IMR-90 (cell line): ENCODE measurements at places on chromosomes 3 and 15. TPM values are rescaled to one million over a fixed set of nuclear protein-coding genes. Genes with fewer than 3 reads are reported as not detected.

Gene CHRNA3
- not detected in 2 replicates for total RNA-seq

DNA sequence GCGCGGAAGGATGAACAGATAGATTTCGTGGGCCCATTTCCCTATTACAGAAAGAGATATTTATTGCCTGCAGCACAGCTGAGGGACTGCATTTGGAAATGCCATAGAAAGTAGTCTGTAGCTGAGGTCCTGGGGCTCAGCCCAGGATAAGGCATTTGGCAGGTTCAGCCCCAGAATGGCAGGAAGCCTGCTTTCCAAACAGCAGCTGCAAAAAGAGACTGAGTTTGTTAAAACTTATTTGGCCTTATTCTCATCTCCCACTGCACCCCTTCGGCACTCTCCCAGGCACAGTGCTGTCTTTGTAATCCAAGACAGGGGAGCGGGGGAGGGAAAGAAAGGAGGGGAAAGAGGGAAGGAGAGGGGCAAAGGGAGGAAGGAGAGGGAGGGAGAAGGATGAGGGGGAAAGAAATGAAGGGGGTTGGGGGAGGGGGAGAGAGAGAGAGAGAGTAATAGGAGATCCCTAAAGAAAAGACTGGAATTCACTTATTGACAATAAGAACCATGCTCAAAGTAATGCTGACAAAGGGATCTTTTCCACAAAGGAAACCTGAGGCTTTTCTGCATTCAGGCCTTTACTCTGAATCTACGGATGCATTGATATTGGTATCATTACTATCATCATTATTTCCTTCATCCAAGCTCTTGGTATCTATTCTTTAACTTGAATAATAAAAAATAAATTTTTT is 94.0 kb upstream of the LRRN1 start:
- DNase-seq = no peak

DNA sequence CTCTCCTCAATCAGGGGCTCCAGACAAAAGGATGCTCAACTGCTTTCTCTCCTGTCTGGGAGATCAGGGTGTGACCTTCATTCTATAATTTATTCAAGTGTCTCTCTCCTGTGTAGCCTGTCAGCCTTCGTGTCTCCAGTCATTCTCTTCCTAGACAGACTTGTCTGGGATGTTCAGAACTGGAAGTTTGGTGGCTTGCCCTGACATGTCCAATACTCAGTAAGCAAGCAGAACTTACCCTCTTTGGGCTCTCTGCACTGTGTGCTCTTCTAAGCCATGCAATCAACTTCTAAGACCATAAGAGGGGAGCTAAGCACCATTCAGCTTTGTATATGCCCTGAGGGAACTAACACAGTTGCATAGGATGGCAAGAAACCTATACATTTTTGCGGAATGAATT is 14.1 kb downstream of the ACKR2 start:
- peak; percentile 11 for DNase-seq

Gene PPP1R14D
- not detected in 2 replicates for total RNA-seq

Gene CASR
- not detected in 2 replicates for total RNA-seq

DNA sequence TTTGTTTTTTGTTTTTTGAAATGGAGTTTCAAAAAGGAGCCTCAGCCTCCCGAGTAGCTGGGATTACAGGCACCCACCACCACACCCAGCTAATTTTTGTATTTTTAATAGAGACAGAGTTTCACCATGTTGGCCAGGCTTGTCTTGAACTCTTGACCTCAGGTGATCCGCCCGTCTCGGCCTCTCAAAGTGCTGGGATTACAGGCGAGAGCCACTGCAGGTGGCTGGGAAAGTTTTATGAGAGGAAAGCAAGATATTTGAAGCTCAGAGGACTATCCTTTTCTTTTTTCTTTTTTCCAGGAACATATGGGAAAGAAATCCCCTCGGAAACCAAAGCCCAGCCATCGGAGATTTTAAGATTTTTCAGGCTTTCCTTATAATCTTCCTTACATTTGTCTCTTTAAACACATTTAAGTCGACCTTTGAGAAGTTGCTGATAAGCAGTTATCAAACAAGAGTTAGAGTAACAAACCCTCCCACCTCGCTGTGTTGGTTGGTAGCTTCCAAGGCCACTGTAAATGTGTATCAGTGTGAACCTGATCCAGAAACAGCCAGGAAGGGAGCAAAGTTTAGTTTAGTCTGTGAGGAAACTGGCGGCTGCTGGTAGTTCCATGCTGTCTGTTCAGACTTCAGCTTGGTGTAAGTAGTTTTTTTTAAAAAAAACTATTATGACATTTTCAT is 34.5 kb upstream of the MAP3K13 start:
- no peak for DNase-seq

Gene STT3B
- total RNA-seq = 86.4 and 143 TPM in 2 replicates

Gene KNL1
- total RNA-seq = 25.1 and 32.5 TPM in 2 replicates

Gene DCP1A
- 18.6 and 30.1 TPM in 2 replicates for total RNA-seq

Gene NDUFB5
- 17.2 and 40.0 TPM in 2 replicates for total RNA-seq

DNA sequence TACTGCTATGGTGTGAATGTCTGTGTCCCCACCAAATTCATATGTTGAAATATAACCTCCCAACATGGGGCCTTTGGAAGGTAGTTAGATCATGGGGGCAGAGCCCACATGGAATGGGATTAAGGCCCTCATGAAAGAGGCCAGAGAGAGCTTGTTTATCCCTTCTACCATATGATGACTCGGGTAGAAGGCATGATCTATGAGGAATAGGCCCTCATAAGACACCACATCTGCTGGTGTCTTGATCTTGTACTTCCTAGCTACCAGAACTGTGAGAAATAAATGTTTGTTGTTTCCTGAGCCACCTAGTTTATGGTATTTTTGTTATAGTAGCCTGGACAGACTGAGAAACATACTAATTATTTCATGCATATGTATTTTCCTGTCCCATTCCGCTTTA is 51.9 kb downstream of the WWTR1 start:
- peak; percentile 85 for DNase-seq

GRCh38 chr3:4906107-4906621 is 73.1 kb upstream of the BHLHE40 start:
- peak; percentile 36 for DNase-seq

Gene GP9
- total RNA-seq = not detected in 2 replicates

- peak; percentile 52 for DNase-seq
Observed at GRCh38 chr3:64417816-64418215, 192.6 kb upstream of the PRICKLE2 start.

DNA sequence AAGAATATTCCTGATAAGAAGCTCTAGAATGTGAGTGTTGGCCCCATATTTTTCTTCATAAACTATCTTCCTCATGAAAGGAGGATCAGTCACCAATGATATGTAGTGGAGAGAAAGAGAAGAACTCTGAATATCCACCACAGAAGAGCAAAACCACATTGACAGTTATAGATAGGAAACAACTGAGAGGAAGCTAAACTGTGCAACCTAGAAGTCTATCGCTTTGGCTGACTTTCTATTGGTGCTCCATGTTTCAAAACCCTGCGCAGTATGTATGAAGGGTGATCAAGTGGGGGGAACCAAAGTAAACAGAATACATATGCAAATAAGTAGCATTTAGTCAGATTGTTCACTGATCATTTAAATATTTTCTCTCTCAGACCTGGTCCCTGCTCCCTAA is 41.0 kb upstream of the ZNF280D start:
- DNase-seq = no peak

GRCh38 chr3:136728473-136728872 is 23.7 kb downstream of the STAG1 start:
- DNase-seq = no peak

DNA sequence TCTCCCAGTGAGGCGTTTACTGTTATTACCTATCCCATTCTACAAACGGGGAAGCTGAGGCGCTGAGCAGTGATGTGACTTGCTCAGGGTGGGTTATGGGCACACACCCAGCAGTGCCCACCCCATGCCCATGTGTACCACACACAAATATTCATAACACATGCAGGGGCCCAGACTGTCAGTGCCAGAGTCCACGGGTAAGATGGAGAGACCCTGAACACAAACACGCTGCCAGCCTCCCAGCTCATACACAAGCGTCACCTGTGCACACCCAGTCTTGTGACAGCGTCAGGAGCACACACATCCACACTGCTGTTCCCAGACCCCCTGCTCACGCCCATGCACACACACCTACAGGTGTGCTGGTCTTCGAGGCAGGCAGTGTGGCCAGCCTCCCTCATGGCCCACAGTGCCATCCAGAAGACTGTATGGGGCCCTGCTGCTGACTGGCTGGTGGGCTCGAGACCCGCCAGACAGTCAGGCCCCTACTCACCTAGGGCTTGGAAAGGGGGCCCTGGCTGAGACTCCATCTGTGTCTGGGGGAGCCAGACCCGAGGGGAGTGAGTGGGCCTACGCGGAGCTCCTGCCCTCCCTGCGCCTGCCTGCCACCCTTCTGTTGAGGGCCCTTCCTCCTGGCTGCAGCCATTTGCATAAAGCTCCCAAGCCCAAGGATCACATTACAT is 39.4 kb downstream of the DNAJB8 start:
- no peak for DNase-seq

Gene PTH1R
- under 0.01 and 0.18 TPM in 2 replicates for total RNA-seq

GRCh38 chr15:80559320-80559693 is 135.8 kb upstream of the ABHD17C start:
- no peak for DNase-seq
